ENCODE measurements at places on chromosomes 12 and 14.

GRCh38 chr14:89851106-89851505 lies 103.4 kb downstream of the EFCAB11 start:
- DNase-seq = no peak

DNA sequence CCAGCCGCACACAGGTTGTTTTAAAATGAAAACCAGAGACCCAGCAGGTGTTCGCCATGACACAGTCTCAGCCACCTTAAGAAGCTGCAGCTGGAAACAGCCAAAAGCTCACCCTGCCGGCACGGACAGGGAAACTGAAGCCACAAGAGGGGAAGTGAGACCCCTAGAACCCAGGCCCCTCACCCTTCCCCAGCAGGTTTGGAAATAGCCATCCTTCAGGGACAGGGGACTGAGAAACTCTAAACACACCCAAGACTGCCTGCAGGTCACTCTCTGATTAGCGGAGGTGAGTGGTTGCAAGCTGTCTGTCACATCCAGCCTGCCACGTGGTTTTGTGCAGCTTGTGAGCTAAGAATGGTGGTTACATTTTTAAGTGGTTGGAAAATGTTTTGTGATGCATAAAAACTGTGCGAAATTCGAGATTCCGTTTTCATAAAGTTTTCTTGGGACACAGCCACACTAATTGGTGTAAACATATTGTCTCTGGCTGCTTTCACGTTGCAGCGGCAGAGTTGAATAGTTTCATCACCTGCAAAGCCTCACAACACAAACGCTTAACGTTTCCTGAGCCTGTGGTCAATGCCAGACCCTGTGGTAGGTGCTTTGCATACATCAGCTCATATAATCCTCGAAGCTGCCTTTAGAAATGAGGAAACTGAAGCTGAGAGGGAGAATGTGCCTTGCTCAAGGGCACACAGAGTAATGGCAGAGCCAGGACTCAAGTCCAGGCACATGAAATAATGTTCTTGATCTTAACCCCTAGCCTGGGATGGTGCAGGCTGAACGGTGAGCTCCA lies 1.7 kb upstream of the SELPLG start:
- no peak for DNase-seq

GRCh38 chr14:104397956-104398355 lies 181.6 kb upstream of the C14orf180 start:
- no peak for DNase-seq

DNA sequence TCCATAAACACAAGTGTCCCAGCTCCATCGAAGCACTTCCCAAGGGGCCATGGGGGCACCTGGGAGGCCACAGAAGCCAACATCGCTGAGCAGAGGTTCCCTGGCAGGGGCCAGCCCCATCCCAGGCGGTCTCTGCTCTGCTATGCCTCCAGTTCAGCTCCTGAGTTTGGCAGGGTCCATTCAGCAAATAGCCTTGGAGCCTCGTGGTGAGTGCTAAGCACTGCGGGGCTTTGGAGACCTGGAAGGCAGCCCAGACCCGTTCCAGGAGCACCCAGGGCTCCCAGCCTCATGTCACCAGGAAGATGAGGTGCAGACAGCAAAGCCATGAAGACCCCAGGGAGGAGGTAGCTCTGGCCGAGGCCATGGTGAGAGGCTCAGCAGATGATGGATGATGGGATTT lies 109.5 kb downstream of the LGMN start:
- no peak for DNase-seq

- no peak for DNase-seq
These were observed 888 bp upstream of the CCDC197 start for GRCh38 chr14:93996130-93996695.

- DNase-seq = no peak
These were observed 309.1 kb downstream of the LRFN5 start for GRCh38 chr14:41915732-41916131.
